ENCODE measurements at places on chromosomes 12 and 14.

DNA sequence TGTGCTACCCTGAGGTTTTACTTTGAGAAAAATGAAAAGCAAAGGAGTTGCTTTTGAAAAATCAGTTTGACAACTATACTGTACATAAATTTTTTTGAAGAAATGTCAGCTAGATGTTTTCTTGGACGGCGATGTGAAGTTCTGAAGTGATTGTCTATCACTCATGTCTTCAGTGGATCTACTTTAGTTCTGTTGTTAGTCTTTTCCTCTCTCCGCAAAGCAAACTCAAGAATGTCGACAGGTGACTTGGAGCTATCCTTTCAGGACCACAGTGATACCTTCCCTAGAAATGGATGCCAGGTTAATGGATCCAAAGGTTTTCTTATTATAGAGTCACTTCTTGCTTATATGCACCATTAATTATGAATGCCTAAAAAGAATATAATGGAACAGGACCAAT lies 1.2 kb downstream of the PTPRO start:
- no peak for DNase-seq

GRCh38 chr14:103228076-103228806 lies 105.0 kb downstream of the TNFAIP2 start:
- no peak for DNase-seq

- DNase-seq: no peak
Measured at GRCh38 chr12:102511575-102511974, 31.2 kb upstream of the IGF1 start.

GRCh38 chr14:69045857-69046475 lies 66.9 kb upstream of the ACTN1 start:
- no peak for DNase-seq

- DNase-seq: no peak
Measured at GRCh38 chr12:100359822-100360221, 2.9 kb downstream of the SLC17A8 start.

DNA sequence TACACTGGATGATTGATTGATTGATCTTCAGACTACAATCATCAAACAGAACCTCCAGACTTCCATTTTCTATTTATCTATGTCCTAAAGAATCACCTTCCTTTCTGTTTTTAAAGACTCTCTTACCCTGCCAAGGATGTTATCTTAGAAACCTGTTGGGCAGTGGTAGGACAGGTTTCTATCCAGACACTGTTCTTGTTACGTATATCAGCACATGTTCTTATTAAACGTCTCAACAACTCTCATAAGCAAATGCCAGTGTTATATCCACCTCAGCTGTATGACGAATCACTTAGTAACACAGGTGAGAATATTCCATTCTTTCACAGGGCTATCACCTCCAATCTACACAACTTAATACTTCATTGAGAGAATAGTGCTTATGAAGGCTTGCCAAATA lies 40.2 kb upstream of the RPL10L start:
- DNase-seq: no peak

DNA sequence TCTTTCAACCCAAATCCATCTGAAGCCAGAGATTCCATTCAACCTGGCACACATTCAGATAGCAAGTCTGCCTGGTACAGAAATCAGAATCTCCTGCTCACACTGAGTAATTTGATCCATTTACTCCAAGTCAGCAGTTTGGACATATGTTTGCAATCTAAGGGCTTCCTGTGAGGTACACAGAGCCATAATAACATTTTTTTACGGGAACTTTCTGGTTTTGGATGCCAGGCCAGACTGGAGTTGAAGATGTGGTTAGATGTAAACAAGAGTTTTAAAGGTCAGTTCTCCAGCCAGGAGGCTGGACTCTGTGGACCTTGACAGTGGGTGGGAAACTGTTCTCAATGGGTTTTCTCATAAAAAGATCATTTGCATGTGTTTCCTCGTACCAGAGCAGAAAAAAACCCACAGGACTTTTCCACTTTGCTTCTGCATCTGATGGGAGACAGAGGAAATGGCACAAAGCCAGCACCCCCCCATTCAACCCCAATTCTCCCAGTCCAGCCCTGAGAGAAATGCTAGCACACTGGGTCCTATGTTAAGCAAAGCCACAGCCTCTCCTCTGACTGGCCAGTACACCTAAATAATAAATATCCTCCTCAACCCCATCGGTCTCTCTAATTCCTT lies 17.7 kb upstream of the TSPAN11 start:
- peak; percentile 83 for DNase-seq

DNA sequence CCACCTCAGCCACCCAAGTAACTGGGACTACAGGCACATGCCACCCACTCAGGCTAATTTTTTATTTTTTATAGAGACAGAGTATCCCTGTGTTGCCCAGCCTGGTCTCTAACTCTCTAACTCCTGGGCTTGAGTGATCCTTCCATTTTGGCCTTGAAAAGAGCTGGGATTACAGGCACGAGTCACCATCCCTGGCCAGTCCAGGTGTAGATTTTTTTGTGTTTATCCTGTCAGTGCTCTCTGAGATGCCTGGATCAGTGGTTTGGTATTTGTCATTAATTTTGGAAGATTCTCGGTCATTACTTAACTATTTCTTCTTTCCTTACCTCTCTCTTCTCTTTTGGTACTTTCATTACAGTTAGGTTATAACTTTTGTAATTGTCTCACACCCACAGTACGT lies 5.3 kb upstream of the HIF1A start:
- no peak for DNase-seq

DNA sequence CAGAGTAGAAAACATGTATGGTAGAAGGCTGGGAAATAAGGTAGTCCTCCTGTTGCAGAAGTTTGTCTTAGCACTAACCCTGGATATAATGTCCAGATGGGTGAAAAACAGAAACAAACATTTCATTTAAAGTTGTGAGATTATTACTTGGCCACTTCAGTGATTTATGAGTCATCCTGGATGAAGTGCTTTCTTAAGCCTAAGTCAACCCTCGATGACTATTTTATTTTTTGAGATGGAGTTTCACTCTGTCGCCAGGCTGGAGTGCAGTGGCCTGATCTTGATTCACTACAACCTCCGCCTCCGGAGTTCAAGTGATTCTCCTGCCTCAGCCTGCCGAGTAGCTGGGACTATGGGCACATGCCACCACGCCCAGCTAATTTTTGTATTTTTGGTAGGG lies 10.2 kb downstream of the DLST start:
- no peak for DNase-seq

- DNase-seq: no peak
Measured at GRCh38 chr12:55699471-55700055, 8.1 kb downstream of the ITGA7 start.

- DNase-seq: no peak
Measured at GRCh38 chr14:76926521-76927251, 100.5 kb downstream of the LRRC74A start.

DNA sequence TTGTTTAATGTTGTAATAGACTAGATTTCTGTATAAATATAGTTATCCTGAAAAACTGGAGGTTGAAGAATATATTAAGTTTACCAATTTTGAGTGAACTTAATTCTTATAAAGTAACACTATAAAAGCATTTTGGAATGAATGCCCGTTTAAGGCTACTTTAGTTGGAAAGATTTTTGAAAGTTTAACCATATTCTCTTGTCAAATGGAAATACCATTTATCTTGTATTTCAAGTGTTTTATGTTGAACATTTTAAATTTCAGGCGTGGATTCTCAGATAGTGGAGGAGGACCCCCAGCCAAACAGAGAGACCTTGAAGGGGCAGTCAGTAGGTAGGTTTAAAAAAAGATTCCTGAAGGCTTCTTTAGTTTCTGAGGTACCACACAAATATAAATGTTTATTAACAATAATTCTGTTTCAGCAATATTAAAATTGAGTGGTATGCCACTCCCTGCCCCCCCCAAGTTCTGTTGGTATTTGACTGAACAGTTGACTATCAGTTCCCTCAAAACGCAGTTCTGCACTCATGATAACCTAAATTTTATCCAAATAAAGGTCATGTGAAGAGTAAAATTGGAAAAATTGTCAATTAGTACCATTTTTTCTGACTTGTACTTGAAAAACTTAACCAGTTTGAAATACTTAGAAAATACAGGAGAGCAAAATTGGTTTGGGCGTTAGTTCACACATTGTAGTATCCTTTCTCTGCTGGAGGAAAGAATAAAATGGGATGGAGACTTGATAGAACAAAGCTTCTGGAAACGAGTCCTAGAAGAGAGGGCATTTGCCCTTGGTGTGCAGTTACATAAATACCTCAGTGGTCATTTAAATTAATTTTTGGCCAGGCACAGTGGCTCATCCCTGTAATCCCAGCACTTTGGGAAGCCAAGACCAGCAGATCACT lies 1.5 kb downstream of the PNN start:
- no peak for DNase-seq

Measured in spinal cord (tissue), 10 donors.